Osteoblast (primary cell): ENCODE measurements at places on chromosomes 11 and 22. TPM values are rescaled to one million over a fixed set of nuclear protein-coding genes. Genes with fewer than 3 reads are reported as not detected.

Gene DBX1
- total RNA-seq, result not detected in 2 replicates

Gene P4HA3
- 8.7 and 19.2 TPM in 2 replicates for total RNA-seq

Gene TMEM121B
- under 0.01 TPM in 1 of 2 replicates, not detected in the other for total RNA-seq

Gene CARD16
- total RNA-seq, result 2.9 and 4.1 TPM in 2 replicates

DNA sequence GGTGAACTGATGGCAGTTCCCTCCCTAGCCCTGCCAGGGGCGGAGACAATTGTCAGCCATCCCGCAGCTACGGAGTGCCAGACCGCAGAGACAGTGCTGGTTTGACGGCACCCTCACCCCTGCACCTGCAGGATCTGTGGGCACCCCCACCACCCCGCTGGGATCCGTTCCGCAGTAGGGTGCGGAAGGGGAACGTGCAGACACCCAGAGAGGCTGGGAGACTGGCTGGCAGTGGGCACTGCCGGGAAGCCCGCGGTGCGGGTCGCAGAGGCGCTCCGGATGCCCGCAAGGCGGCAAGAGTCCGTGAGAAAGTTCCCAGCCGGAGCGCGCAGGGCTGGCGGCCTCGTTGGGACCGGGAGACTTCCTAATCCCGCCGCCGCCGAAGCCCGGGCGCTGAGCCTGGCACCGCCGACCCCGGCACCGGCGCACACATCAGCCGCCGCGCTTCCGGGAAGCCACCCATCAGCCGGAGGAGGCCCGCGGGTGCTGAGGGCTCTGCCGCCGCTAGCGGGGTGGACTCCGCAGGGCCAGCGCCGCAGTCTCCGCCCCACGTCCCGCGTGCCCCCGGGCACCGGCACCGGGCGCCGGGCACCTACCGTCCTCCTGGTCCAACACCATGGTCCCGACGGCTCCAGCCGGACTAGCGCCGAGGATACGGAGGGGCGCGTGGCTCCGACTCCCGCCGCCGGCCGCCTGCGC is 4.3 kb upstream of the LMO1 start:
- H3K27ac ChIP-seq, result no peak overlapping the region
- no peaks in the 10 kb centered on the region for H3K36me3 ChIP-seq
- H3K27me3 ChIP-seq, result peaks cover 79% of the 10 kb centered on the region
- H3K4me3 ChIP-seq, result peak overlapping the region; percentile 10

GRCh38 chr11:28137832-28138231 is 29.6 kb downstream of the METTL15 start:
- no peaks in the 10 kb centered on the region for H3K27me3 ChIP-seq
- no peak overlapping the region for H3K27ac ChIP-seq
- H3K4me3 ChIP-seq, result no peak overlapping the region
- no peaks in the 10 kb centered on the region for H3K4me1 ChIP-seq
- DNase-seq, result no peak
